T-cell (primary cell): ENCODE measurements at places on chromosomes 11 and 22. TPM values are rescaled to one million over a fixed set of nuclear protein-coding genes. Genes with fewer than 3 reads are reported as not detected.

DNA sequence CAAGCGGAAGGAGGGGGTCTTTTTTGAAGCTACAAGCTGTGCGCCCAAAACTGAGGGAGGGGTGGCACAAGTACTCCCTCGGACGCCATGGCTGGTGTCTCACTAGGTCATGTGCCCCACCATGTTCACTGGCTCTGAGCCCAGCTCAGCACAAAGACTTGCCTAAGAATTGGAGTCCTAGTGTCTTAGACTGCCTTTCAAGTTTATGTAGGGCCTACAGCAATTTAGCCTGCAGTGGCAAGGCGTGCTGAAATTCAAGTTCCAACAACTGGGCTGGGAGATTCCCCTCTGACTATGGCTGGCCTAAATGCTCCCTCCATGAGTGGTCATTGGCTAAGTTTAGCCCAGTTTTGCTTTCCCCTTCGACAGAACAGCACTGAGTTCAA lies 27.3 kb downstream of the FCHSD2 start:
- H3K36me3 ChIP-seq = no peaks in the 10 kb centered on the region
- DNase-seq = no peak
- H3K4me1 ChIP-seq = no peaks in the 10 kb centered on the region
- H3K27ac ChIP-seq = no peak overlapping the region
- no peak overlapping the region for H3K4me3 ChIP-seq

- peaks cover 21% of the 10 kb centered on the region for H3K4me1 ChIP-seq
- no peaks in the 10 kb centered on the region for H3K36me3 ChIP-seq
- H3K27ac ChIP-seq = no peak within 1 kb of the TSS
Measured at GRCh38 chr22:30606455-30607299, at the start of gene TCN2. Gene TCN2 (plus strand): TSS chr22:30607174. CDS start chr22:30607332, 158 bp downstream.

Gene GGTLC2
- not detected for total RNA-seq

Gene OR52I2
- total RNA-seq = not detected

DNA sequence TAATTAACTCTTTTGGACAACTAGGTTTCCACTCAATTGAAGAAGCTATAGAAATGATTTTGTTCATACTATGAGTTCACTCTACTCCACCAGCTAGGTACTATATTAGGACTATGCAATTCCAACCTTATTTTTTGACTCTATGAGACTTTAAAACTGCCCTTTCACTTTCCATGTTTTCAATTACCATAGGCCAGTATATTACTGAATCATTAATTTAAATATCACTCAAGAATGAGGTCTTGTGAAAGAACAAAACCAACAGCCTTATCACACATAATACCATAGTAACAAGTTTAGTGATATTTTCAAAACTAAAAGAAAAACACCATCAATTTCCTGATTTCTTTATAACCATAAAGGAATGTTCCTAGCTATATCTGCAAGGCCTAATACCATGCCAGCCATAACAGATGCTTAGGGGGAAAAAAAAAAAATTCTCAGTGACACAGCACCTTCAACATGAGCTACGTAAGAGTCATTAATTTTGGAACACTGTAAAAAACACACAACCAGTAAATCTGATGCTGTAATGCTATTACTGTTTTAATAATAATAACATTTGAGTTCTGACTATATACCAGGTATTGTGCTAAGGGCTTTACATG lies 6.1 kb downstream of the DCUN1D5 start:
- H3K36me3 ChIP-seq = no peaks in the 10 kb centered on the region
- H3K27ac ChIP-seq = no peak overlapping the region
- H3K27me3 ChIP-seq = no peaks in the 10 kb centered on the region
- DNase-seq = no peak

- H3K27me3 ChIP-seq = no peaks in the 10 kb centered on the region
- peak overlapping the region; percentile 64 for H3K27ac ChIP-seq
- peaks cover 16% of the 10 kb centered on the region for H3K36me3 ChIP-seq
- peaks cover 32% of the 10 kb centered on the region for H3K4me1 ChIP-seq
- H3K4me3 ChIP-seq = no peak overlapping the region
Measured at GRCh38 chr11:692824-693414, 2.1 kb downstream of the DEAF1 start.

GRCh38 chr22:43985532-43985931 lies 30.3 kb downstream of the SAMM50 start:
- no peaks in the 10 kb centered on the region for H3K4me1 ChIP-seq
- DNase-seq = no peak
- peaks cover 77% of the 10 kb centered on the region for H3K36me3 ChIP-seq
- H3K27me3 ChIP-seq = no peaks in the 10 kb centered on the region

Gene GPHA2
- total RNA-seq = not detected

- H3K36me3 ChIP-seq = no peaks in the 10 kb centered on the region
- H3K4me3 ChIP-seq = no peak overlapping the region
- DNase-seq = no peak
- H3K4me1 ChIP-seq = no peaks in the 10 kb centered on the region
Measured at GRCh38 chr11:31870609-31871309, 59.6 kb upstream of the PAX6 start.

DNA sequence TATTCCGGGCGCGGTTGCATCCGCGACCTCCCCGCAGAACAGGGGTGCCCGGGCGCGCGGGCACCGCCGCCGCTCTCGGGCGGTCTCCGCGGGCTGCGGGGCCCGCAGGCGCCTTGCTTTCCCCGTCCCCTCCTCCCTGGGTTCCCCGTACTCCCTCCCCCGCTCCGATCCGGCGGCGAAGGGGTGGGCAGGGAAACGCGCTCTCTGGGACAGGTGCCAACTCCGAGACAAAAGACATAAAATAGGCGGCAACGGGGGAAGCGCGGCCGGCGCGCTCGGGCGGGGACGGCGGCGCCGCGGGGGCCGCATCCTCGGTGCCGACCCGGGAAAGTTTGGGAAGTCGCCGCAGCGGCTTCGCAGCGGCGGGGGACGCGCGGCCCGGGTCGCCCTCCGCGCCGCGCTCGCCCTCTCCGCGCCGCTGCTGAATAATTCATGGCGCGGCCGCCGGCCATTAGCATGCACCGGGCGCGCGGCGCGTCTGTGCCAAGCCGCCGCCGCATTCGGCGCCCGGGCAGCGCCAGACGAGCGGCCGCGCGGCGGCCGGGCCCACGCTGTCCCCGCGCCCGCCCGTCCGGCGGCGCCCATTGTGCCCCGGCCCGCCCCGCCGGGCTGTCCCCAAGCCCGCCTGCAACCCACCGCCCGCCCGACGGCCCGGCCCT lies 78.7 kb upstream of the PPARA start:
- peaks cover 3% of the 10 kb centered on the region for H3K36me3 ChIP-seq
- peak overlapping the region; percentile 52 for H3K4me3 ChIP-seq
- peaks cover 8% of the 10 kb centered on the region for H3K27me3 ChIP-seq
- H3K27ac ChIP-seq = no peak overlapping the region
- peak; percentile 44 for DNase-seq

DNA sequence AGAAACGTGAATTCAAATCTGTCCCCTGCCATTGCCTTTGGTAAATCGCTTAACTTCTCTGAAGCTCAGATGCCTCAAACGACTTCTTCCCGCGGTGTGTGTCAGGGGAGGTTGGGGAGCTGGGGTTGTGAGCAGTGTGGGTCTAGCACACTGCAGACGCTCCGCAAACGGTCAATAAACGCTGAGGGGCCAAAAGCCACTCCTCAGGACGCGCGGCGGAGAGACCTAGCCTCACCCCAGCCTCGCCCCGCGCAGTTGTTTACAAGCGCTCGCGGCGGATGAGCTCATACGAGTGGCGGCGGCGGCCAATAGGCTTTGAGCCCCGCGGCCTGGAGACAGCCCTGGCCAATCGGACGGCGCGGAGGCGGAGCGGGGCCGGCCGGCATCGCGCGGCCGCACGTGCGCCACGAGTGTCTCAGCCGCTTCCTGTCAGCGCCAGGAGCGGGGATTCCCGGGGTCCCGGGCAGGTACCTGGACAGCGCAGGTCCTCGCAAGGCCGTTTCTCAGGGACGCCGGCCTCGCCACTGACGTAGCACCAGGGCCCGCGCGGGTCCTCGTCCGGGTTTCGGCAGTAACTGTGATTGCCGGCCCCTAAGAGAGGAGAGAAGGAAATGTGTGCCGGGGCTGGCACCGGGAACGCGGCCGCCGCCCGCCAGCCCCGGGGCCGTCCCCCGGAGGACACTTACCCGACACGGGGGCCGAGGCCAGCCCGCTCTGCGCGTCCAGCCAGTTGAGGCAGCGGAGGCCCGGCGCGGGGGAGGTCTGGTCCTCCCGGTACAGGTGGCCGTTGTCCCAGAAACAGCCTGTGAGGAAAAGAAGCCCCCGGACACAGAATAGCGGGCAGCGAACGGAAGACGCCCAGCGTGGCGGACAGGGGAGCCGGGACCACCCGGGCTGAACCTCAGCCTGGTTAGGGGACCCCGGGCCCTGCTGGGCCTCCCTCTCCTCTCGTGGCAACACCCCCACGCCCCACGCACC lies 1.5 kb downstream of the PIK3IP1 start:
- DNase-seq = peak; percentile 97
- peak overlapping the region; percentile 98 for H3K27ac ChIP-seq
- H3K36me3 ChIP-seq = no peaks in the 10 kb centered on the region
- peaks cover 46% of the 10 kb centered on the region for H3K4me1 ChIP-seq

DNA sequence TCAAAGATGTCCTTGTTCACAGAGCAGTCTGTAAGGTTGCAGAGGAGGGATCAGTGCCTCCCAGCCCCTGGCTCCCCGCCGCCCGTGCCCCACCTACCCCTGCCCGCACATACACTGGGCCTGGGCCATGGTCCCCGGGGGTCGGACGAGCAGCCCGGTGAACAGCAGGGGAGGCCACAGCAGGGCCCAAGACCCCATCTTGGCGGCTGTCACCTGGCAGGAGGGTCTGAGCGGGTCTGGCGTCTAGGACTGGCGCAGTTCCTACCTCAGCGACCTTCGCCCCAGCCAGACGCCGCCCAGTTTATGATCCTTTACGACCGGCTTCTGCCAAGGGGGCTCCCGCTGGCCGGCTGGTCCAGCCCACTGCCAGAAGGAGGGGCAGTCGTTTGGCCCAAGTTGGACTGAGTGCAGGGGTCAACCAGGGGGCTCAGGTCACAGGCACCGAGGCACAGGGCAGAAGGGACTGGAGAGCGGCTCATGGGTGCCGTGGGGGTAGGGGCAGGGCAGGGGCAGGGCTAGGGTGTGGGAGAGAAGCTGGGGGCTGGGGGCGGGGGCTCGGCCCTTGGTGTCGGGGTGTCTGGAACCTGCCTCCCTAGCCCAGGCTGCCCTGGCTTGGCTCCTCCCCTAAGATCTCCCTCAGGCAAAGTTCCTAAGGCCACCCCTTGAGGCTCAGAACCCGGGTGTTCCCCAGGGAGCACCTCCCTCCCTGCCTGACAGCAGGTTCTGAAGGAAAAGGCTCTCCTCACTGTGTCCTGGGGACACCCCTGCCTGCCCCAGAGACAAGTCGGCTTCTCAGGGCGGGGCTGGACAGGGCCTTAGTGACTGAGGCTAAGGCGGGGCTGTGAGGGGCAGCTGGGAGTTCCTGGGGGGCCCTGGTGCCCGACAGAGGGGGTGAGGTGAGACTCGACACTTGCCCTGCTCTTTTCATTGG lies at the start of gene CDHR5:
Gene CDHR5 (minus strand): TSS at position 251 of the 931 bp plus-strand sequence. CDS start 53 bp downstream, at position 198.
- DNase-seq = no peak
- no peaks in the 10 kb centered on the region for H3K36me3 ChIP-seq
- peaks cover 20% of the 10 kb centered on the region for H3K4me1 ChIP-seq
- H3K4me3 ChIP-seq = no peak within 1 kb of the TSS
- H3K27ac ChIP-seq = no peak within 1 kb of the TSS
- H3K27me3 ChIP-seq = peaks cover 64% of the 10 kb centered on the region

DNA sequence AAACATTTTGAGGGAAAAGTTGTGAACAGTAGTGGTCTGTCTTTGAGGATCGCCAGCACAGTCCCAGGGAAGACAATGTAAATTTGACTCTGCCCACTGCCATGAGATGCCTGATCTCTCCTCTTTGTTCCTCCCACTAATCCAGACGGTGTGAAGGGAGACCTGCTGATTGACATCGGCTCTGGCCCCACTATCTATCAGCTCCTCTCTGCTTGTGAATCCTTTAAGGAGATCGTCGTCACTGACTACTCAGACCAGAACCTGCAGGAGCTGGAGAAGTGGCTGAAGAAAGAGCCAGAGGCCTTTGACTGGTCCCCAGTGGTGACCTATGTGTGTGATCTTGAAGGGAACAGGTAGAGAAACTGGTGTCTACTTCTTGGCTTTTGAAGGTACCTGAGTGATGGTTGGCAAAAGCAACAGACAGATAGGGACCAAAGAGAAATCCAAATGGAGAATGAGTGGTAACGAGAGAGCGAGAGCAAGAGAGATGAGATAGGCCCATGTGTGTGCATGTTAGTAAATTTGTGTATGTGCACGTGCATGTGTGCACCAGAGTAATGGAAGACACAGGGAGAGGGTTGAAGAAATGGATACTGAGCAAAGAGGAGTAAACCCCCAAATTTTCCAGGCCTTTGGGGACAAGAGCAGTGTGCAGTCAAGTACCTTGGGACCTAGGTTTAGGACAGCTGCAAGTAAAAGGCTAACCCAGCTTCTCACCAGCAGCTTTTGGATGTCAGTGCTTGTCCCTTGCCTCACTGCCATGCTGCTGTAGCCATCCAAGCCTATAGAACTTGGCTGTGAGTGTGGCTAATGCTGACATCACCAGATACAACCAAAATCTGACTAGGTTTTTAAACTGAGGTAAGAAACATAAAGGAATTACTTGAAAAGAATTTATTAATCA lies 1.9 kb downstream of the NNMT start:
- H3K4me1 ChIP-seq = no peaks in the 10 kb centered on the region
- no peak overlapping the region for H3K4me3 ChIP-seq
- no peak for DNase-seq

DNA sequence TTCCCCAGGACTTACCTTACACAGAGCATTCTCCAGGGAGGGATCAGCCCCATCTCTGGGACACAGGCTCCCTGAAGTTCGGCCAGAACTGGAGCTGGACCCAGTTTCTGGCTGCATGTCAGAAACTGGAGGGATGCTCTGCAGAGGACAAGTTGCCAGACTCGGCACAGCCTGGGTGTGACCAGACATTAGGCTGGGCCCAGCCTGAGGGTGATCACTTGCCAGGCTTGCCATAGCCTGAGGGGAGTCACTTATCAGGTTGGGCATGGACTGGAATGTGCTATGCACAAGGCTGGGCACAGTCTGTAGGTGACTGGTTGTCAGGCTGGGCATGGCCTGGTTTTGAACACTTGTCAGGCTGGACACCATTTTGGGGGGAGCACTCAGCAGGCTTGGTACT lies 30.7 kb upstream of the STK33 start:
- no peak for DNase-seq
- H3K27me3 ChIP-seq = no peaks in the 10 kb centered on the region
- peaks cover 57% of the 10 kb centered on the region for H3K36me3 ChIP-seq
- H3K27ac ChIP-seq = no peak overlapping the region
- no peak overlapping the region for H3K4me3 ChIP-seq

DNA sequence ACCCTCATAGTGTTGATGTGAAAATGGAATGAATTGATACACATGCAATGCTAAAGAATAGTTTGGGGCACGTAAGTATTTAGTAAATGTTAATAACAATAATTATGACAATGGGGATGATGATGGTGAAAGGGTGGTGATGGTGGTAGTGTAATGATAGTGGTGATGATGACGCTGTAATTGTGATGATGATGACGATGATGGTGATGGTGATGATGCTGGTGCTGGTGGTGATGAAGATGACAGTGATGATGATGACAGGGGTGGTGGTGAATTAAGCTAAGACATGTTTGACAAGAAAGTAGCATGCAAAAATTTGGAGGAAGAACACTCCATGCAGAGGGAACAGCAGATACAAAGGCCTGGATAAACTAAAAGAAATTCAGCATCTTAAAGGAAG lies 364.4 kb upstream of the API5 start:
- no peaks in the 10 kb centered on the region for H3K27me3 ChIP-seq
- no peaks in the 10 kb centered on the region for H3K4me1 ChIP-seq
- H3K4me3 ChIP-seq = no peak overlapping the region
- no peak overlapping the region for H3K27ac ChIP-seq
- H3K36me3 ChIP-seq = no peaks in the 10 kb centered on the region

Gene APOBEC3G
- 37.5 TPM for total RNA-seq

GRCh38 chr11:108859510-108859909 lies 194.6 kb downstream of the DDX10 start:
- H3K4me3 ChIP-seq = no peak overlapping the region
- H3K36me3 ChIP-seq = no peaks in the 10 kb centered on the region
- no peak for DNase-seq

Gene DHCR7
- total RNA-seq = 17.8 TPM
